ENCODE measurements at places on chromosomes 11 and 22.

- no peak for DNase-seq
These were observed 582 bp upstream of the ATP6V1E1 start for GRCh38 chr22:17629173-17629489.

GRCh38 chr22:50507421-50507990 lies at the start of gene LMF2:
Gene LMF2 (minus strand): TSS chr22:50507702. CDS start chr22:50507675, 27 bp downstream.
- no peak for DNase-seq

DNA sequence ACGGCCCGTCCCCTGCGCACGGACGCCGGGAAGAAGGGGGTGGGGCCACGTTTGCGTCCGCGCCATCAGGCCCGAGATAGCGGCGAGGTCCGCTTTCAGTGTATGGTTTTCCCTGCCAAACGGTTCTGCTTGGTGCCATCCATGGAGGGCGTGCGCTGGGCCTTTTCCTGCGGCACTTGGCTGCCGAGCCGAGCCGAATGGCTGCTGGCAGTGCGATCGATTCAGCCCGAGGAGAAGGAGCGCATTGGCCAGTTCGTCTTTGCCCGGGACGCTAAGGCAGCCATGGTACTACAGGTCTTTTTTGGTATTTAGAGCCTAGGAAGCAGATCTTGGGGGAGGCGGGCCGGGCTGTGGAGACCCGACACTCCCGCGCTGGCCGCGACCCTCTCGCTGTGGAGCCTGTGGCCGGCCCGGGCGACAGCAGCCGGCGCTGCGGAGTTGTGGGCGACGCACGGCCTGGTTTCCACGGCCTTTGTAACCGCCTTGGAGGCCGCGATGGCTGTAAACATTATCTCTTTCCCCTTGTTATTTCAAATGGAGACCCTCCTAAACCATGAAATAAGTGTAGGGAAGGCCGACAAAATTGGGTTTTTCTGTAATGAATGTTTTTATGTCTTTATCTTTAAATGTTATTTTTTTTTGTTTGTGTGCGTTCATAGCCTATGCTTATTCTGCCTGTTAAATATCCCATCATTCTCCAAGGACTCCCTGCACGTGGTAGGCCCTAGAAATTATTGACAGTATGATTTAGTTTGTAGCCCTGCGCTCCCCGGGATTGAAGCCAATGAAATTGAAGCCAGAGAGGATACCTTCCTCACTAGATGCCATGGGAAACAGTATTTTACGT lies at the start of gene AASDHPPT:
TSS of gene AASDHPPT (plus strand) at position 54 of the 847 bp plus-strand sequence. CDS start at position 103, 49 bp downstream.
- no peak for DNase-seq

DNA sequence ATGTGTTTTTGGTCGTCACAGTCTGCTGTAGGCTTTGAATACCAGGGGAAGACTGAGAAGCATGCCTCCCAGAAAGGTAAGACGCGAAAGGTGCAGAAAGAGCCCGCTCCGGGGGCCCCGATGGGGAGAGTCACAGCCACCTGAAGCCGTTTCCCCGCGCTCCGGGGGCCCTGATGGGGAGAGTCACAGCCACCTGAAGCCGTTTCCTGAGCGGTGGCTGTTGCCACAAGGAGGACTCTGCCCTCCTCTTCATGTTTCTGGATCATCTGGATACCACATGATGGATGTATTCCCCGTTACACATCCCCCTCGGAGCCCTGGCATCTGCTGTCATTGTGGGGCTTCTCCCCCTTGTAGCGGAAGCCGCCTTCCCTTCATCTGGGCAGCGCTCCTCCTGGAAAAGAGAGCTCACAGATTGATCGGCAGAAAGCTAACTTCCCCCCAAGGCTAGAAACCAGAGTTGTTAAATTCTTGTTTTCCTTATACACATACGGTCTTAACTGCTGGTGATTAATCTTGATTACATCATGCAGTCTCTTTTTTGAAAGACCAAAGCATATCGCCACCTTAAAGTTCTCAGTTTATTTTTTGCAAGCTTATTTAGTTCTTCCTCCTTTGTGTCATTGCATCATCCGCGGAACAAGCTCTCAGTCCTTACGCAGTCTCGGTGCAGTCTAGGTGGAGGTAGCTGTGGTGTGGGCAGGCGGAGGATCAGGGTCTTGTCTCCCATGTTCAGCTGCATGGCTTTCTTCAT lies 17.5 kb downstream of the CTTN start:
- peak; percentile 77 for DNase-seq

GRCh38 chr22:43168471-43169309 lies 17.3 kb downstream of the TSPO start:
- no peak for DNase-seq

Measured in SIG-M5 (cell line).